ENCODE measurements at places on chromosomes 5 and 9.
A peak's percentile ranks its signal among the peaks of the same experiment; 100 is the strongest.

GRCh38 chr5:109163336-109163735 lies 246.4 kb downstream of the PJA2 start:
- DNase-seq: no peak

GRCh38 chr5:133697536-133698258 lies 85.4 kb upstream of the FSTL4 start:
- no peak for DNase-seq

GRCh38 chr9:112555844-112556482 lies 69.3 kb downstream of the KIAA1958 start:
- no peak for DNase-seq

- DNase-seq: no peak
Observed at GRCh38 chr5:95032801-95033200, 252.1 kb downstream of the MCTP1 start.

DNA sequence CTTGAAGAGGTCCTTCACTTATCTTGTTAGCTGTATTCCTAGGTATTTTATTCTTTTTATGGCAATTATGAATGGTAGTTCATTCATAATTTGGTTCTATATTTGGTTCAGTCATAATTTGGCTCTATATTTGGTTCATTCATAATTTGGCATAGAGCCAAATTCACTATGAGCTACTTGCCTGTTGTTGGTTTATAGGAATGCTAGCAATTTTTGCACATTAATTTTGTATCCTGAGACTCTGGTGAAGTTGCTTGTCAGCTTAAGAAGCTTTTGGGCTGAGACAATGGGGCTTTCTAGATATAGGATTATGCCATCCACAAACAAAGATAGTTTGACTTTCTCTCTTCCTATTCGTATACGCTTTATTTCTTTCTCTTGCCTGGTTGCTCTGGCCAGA lies 142.2 kb downstream of the PLCXD3 start:
- peak; percentile 8 for DNase-seq

DNA sequence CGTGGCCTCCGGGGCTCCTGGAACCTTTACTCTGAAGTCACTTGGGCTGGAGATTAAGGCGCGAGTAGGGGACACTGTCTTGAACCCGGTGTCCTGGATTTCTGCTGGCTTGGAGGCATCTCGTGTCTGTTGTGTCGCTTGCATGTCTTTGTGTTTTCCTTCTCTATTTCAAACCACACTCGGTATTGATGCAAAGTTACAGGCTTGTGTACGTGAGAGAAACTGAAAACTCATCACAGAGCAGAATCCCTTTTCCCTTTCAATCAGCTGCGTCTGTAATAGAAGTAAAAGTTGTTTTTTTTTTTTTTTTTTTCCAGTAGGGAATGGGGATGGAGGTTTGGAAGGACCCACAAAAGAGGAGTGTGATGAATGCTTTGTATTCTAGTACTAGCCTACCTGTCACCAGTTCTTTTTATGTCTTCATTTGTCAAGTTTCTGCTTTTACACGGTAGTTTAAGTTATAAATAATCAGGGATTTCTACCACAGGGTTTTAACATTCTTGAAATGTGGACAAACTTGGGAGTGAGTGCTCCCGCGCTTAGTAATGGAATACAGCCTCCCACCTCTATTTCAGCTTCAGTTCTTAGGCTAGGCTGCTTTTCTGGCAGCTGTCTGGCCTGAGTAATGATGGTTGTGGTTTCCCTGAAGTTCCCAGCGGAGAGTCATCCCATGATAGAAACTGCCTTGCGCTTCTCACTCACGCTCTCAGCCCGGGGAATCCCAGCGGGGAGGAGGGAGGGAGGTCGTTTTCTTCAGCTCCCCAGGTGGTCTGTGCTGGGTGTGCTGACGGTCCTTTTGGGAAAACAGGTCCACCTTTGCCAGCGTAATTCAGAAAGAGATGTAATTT lies 763 bp downstream of the TJP2 start:
- DNase-seq: peak; percentile 91

- DNase-seq: no peak
Observed at GRCh38 chr9:91282292-91282691, 79.4 kb downstream of the AUH start.

DNA sequence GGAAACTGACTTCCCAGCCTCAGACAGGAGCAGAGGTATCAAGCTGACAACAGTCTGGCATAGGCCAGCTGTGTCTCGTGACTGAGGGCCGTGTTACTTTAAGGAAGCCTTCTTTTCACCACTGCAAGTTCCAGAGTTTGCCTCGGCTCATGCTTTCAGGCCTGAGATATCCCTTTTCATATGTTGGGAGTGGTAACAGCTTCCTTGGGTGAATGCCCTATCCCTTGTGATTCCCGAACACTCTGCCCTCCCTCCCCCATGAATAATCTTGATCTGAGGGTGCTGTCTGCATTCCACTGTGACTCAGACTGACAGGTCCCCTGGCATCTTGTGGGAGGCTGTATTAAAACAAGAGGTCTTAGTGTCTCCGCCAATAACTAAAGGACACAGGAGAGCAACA lies 49.7 kb upstream of the ARL15 start:
- DNase-seq: no peak

GRCh38 chr9:69466151-69466550 lies 141.1 kb downstream of the ENTREP1 start:
- no peak for DNase-seq

GRCh38 chr5:143059976-143060765 lies 290.0 kb downstream of the ARHGAP26 start:
- no peak for DNase-seq

- DNase-seq: no peak
Observed at GRCh38 chr9:135664266-135664665, 1.2 kb downstream of the LCN9 start.

DNA sequence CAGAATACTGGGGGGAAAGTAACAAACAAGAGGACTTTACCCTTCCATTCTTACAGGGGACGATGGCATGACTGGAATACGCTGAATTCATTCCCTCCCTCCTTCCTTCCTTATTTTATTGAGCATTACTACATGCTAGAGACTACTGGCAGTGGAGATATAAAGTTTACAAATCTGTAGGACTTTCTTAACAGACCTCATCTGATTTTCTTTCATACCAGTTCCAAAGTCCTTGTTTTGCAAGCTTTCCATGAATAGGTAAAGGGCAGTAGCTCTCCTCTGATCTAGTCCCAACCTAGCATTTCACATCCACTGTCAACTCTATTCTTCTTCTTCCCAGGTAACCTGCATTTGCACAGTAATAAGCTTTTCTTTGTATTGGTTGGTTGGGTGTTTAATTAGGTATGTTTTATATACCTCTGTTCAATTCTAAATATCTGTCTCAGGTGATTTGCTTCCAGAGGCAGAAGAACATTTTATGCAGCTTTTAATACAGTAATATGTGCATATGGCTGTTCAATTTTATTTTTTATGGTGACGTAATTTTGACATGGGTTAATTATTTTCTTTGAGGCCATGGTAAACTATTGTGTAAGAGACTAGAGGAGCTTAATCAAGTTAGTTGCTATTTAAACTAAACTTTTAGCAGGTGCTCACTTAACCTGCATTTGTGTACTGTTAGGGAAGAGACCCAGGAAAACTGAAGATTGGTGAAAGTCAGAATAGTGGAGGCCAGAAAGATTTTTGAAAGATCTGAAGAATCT lies 150.9 kb downstream of the ARHGAP26 start:
- DNase-seq: no peak

DNA sequence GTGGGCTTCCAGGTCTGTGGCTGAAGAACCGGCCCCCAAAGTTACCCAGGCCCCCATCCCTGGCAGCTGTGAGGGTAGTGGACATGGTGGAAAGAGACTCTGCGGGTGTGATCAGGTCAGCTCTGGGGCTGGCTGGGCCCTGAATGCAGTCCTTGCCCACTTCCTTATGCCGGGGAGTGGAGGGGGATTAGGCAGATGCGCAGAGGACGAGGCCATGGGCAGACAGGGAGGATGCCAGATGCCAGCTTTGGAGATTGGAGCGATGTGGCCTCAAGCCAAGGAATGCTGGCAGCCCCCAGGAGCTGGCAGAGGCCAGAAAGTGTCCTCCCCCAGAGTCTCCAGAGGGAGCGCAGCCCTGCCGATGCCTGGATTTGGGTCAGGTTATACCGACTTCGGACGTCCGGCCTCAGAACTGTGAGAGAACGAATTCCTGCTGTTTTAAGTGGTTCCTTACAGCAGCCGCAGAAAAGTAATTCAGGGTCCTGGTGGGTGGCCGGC lies 69.8 kb downstream of the ADAMTS2 start:
- no peak for DNase-seq

GRCh38 chr5:143118222-143118621 lies 285.3 kb downstream of the NR3C1 start:
- DNase-seq: no peak

- no peak for DNase-seq
Observed at GRCh38 chr5:108418197-108418596, 36.3 kb upstream of the FBXL17 start.

DNA sequence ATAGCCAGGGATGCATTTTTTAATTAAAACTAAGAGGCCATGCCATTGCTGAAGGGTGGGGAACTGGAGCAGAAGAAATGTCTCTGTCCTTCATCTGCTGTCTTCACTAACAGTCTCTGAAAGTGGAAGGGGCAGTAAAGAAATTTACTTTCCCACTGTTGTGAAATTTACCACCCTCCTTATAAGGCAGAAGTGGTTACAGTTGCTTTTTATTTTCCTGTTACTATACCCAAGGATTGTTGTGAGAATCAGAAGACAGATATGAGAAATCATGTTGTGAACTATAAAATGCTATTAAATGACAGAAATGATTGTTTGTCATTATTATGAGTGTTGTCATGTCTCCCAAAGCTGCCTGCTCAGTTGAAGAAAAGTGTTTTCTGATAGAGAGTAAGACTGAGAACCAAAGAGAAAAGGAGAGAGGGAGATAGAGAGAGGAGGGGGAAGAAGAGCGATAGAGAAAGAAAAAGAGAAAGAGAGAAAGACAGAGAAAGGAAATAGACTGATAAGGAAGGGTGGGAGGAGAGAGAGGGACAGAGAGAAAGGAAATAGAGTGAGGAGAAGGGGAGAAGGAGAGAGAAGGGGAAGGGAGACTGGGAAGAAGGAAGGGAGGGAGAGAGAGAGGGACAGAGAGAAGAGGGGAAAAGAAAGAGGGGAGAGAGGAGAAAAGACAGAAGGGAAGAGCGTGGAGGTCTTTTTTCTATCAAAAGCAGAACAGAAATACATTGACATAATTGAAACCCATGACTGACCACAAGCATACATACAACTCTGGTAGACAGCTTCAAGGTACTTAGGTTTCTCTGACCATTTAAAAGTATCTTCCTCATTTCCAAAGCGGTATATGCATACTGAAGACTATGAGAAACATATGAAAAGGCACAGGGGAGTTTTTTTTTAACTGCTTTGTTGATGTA lies 22.5 kb downstream of the SEC61B start:
- DNase-seq: no peak

DNA sequence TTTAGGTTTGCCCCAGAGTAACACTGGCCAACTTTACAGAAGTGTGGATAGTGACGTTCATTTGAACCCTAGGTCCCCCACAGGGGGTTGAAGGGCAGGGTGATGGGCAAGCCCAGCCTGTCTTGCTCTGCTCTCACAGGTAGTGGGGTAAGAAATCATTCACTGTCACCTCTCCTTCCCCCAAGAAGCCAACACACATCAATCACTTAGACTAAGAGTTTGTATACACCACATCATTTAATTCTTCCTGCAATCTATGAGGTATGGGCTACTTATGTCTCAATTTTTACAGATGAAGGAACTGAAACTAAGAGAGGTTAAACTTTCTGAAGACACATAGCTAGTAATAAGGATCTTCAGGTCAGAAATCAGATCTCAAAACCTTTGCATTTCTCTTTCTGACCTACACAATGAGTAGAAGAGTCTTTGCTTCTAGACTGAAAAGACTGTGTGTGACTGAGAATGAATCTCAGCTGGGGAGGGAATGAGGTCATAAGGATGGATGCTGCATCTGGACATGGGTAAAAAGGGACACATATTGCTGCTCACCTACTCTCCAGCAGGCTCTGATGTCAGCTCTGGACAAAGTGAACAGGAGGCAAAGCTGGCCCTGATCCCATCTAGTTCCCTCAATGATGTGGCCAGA lies 81.0 kb upstream of the EQTN start:
- DNase-seq: no peak

- DNase-seq: no peak
Observed at GRCh38 chr5:176943816-176944215, 44.7 kb upstream of the HK3 start.

DNA sequence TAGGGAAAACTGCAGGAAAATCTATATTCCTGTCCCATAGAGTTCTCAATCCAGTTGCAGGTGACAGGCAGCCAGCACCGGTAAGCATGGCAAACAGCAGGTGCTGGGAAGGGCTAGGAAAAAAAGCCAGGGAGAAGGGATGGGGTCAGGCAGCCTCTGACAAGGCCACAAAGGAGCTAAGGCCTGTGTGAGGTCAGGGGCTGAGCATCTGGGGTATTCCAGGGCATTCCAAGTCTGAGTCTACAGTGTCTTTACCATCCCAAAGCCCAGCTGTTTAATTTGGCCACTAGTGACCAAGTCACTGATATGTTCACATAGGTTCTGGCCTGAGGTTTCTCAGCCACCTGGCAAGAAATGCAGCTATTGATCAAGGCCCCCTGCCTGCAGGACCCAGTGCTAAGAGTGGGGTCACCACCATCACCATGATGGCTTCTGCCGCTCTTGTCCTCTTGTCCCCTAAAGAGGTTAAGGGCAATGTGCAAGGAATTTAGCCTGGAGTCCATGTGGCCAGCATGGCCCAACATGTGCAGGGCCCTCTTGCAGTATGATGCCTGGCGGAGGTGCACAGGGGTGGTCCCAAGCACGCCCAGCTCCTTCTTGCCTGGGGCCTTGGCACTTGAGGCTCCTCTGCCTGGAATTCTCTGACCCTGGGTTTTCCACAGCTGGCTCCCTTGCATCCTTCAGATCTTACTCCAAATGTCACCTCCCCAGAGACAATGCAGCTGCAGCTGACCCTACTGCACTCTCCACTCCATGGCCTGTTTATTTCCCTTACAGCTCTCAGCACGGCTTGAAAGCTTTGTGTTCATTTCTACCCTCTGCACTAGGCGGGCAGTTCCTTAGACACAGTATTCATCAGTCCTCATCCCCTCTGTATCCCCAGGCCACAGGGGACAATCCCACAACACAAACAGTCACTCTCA lies 213.1 kb downstream of the MSX2 start:
- DNase-seq: no peak

DNA sequence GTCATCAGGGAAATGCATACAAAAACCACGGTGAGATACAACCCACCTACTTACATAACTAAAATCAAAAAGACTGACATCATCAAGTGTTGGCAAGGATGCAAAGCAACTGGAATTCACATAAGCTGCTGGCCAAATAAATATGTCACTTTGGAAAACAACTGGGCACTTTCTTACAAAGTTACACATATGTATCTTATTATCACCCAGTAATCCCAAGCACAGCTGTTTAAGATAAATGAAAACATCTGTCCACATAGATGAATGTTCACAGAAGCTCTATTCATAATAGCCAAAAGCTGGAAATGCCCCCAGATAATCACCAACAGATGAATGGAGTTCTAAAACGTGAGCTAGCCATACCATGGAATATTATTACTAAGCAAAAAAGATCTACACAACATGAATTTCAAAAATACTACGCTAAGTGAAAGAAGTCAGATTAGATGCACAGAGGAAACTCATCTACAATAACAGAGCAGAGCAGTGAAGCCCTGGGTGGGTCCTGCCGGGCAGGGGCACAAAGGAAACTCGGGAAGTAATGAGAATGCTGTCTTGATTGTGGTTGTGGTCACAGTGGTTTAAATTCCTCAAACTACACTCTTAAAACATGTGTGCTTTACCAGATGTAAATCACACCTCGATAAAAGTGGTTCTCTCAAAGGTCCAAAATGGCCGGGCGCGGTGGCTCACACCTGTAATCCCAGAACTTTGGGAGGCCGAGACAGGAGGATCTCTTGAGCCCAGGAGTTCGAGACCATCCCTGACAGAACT lies 8.5 kb downstream of the CAMSAP1 start:
- peak; percentile 49 for DNase-seq

Measured in astrocyte of the cerebellum (primary cell).